ENCODE measurements at places on chromosomes 16 and 17.

DNA sequence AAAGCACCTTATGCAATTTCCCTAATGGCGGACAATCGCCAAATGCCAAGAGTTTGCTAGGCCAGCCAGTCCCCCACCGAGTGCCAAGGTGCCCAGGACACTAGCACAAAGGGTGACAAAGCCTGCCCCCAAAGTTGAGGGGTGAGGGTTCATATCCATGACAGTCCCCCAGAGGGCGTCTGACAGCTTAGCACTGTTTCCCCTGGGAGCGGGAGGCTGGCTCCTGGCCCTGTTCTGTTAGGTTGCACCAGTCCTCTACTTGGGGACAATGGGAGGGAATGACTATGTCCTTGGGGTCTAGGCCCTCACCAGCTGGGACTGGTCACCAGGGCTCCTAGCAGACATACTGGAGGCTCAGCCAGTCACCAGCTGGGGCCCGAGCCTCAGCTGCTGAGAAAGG, 66.9 kb downstream of the MYO18A start:
- no peak for DNase-seq

DNA sequence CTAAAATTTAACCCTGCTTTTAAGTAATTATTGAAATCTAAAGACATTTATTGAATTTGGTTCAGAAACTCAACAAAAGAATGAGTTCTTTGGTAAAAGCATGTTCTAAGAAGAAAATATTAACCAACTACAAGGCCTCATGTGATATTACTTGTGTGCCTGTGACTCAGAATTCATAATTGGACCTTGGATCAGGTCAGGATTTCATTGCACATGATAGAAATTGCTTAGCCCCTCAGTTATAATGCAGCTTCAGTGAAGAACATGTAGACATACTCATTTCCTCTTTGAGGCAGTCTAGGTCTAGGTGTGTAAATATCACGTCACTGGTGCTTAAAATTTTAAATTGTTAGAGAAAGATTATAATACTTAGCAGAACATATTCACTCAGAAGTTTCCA, 410.0 kb upstream of the SOX9 start:
- DNase-seq: no peak

- no peak for DNase-seq
Measured at GRCh38 chr16:72241930-72242329, 70.0 kb upstream of the PMFBP1 start.

GRCh38 chr16:1178295-1178910, 25.5 kb downstream of the CACNA1H start:
- DNase-seq: no peak

- DNase-seq: no peak
Measured at GRCh38 chr17:34651402-34651811, 72.0 kb downstream of the TMEM132E start.

DNA sequence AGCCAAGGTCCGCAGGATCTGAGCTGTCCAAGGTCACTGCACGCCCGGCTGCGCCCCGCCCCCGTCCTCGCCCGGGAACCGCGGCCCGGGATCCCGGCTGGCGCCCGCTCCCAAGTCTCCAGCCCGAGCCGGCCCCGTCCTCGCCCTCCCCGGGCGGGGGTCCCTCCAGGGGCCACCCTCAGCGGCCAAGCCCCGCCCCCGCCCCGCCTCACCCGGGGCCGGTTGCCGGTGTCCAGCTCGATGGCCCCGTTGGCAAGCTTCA, 216 bp downstream of the VPS9D1 start:
- no peak for DNase-seq

- no peak for DNase-seq
Measured at GRCh38 chr16:67943619-67944504, at the start of gene LCAT. Gene LCAT (minus strand): TSS chr16:67944120. CDS start chr16:67944101, 19 bp downstream.

GRCh38 chr16:82082543-82083244, 47.6 kb downstream of the HSD17B2 start:
- DNase-seq: no peak

GRCh38 chr17:36602030-36602748, 806 bp downstream of the MRM1 start:
- no peak for DNase-seq

DNA sequence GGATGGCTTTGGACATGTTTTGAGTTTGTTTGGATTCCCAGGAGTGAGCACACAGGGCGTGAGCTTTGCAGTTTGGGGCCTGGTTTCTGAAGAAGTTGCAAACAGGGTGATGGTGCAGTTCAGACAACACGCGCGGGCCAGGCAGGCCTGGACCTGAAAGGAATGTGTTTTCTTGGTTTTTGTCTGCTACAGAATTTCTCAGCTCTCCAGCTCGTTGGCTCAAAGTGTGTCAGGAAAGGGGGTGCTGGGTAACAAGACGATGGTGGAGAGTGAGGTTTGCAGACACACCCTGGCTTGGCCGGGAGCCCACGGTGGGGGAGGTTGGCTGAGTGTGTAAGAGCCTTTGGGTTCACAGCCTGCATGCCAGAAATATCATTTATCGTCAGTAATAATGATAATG, 82.3 kb downstream of the CMIP start:
- DNase-seq: no peak

GRCh38 chr16:77299395-77299794, 100.2 kb downstream of the SYCE1L start:
- no peak for DNase-seq

DNA sequence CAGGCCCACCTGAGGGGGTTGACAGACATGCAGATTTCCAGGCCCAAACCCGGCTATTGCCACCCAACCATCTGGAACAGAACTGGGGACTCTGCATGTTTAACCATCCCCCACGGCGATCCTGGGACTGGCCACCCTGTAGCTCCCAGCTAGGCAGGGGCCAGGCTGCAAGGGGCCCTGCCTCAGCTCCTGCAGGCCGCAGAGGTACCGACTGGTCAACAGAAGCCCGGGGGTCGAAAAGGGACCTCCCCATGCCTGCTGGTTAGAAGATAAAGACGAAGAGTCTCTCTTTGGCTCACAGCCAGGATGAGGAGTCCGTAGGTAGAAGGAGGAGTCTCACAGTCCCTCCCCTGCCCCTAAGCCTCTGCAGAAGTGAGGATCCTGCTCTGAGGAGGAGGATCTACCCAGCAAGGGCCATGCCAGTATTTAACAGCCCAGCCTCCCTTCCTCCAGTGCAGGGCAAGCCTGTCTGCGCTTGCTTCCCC, 223.4 kb upstream of the TNRC6C start:
- DNase-seq: no peak

DNA sequence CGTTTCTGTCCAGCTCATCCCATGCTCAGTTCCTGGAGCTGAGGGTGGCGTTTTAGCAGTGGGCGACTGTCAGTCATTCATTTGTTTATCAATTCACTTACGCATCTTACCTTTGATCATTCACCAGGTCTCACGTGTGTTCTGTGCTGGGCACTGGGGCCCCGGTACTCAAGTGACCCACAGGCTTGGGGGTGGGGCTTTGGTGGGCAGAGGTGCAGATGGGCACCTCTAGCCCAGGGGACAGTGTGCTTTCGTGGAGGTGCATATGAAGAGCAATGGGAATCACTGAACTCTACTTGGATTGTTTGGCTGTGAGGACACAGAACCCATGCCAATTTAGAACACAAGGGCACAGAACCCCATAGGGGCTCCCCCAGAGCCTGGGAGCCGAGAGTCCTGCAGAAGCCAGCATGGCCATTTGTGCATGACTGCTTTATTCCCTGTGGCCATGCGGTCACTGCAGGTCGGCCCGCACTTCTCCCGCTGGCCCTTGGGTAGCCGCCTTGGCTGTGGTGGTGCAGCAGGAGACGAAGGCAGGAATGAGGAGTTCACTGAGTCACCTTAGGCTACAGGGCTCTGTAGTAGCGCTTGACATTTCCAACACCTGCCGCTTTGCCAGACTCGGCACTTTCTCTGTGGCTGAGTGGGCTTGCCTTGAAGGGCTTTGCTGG, 144.6 kb downstream of the SNX29 start:
- no peak for DNase-seq

- no peak for DNase-seq
Measured at GRCh38 chr16:57485091-57485915, 990 bp downstream of the DOK4 start.

DNA sequence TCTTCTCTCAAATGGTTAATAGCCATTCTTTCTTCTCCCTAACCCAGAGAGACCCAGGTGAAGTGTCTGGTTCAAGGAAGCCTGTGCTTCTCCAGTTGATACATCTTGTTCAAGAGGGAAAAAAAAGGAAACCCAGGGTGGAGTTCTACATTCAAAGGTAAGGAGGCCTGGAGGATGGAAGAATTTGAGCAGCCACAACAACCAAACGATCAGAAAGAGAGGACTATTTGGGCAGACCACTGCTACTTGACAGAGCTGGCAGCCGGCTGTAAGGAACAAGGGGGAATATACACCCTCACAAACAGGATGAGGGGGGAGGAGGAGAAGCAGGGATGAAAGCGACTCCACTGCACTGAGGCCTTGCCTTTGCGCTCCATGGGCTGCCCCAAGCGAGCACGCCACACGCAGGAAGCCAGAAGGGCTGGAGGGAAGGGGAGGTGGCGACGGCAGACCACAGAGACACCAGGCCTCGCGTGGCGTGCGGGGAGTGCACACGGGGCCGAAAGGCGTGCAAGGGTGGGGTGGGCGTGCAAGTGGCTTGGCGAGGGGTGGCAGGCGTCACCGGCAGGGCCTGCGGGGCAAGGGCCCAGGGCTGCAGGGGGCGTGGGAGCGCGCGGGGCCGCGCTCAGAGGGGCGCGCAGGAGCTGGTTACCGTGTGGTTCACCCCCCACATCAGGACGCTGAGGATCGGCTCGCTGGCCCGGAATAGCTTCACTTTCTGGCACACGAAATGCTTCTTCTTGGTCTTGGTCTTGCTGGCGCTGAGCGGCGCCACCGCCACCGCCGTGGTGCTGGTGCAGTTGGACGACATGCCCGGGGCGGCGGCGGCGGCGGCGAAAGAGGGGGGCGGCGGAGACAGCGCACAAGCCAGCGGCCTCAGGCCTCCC, 499 bp downstream of the PIP4K2B start:
- peak; percentile 11 for DNase-seq

- no peak for DNase-seq
Measured at GRCh38 chr16:49596648-49597291, 223.2 kb downstream of the C16orf78 start.

DNA sequence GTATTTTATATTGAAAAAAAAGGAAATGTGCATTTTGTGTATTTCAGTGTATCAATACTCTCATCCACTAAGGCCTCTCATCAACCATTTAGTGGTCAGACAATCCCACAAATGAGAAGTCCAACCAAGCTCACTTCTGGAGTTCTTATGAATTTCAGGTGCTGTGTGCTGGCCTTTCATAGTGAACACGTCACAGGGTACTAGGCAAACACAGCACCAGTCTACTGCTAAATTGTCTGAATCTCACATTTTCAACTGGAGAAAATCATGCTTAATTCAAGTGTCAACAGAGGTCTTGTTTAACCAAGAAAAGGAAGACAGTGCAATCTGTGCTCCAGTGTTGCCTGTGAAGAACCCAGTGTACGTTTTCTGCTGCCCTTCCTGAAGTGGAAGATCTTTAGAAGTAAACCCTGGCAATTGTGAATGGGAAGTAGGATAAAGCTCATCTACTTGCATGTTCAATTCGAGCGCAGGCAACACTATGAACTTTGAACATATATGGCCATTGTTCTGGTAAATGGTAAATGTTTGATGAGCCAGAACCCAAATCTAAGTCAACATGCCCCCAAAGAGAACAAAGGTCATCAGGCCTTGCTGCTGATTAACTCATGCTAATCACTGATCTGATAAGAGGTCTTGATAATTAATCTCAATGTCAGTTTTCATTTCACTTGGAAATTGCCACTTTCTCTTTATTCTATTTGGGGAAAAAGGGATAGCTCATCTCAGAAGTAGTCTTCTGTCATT, 439.2 kb upstream of the SOX9 start:
- DNase-seq: no peak

DNA sequence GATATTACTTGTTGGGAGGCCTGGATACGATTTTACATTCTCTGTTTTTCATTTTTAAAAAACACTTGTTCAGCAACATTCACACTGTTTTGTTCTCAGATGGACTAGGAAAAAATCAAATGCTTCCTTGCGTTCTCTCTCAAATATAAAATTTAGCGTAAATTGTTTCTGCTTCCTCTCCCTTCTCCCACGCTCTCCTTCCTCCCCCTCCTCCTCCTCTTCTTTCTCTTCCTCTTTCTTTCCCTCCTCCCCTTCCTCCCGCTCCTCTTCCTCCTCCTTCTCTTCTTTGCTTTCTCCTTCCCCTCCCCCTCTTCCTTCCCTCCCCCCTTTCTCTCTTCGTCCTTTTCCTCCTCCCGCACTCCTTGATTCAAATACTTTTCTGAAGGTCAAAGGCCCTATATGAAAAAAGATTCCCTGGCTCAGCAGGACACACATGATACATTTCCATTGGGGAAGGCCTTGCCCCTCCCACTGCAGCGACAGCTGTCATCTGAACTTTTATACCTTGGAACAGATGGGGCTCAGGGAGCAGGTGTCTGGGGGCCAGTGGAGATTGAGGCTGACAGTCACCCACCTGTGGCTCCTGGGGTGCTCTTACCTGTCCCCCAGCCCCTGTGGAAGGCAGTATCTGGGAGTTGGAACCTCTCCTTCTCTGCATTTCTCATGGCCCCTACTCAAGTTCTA, 99.4 kb upstream of the SDK2 start:
- DNase-seq: no peak

DNA sequence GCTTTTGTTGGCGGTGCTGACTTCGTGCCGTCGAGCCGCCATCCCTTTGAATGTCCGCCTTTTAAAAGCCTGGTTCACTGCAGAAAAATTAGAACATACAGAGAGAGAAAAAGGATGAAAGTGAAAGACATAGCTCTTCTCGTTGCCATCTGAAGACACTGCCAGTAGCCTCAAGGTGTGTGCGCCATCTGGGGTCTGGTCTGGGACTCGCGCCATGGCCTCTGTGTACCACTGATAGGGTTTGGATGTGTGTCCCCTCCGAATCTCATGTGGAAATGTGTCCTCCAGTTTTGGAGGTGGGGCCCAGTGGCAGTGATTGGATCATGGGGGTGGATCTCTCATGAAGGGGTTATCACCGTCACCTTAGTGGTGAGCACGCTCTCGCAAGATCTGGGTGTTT, 15.5 kb downstream of the GSE1 start:
- no peak for DNase-seq

DNA sequence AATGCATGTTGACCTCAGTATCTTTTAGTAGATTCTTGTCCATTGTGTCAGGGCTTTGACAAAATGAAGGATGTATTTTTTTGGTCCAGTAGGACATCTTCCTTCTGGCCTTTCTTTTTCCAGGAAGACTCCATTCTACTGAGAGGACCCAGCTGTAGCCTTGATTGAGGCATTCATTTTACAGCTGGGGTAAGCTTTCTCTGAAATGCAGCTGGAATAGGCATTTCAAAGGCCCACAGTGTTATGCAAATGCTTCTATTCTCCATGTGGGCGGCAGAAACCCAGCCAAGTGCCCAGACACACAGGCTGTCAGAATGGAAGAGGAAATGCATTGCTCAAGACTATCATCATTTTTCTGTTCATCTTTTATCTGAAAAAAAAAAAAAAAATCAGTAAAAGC, 629.0 kb upstream of the CDH8 start:
- DNase-seq: no peak

DNA sequence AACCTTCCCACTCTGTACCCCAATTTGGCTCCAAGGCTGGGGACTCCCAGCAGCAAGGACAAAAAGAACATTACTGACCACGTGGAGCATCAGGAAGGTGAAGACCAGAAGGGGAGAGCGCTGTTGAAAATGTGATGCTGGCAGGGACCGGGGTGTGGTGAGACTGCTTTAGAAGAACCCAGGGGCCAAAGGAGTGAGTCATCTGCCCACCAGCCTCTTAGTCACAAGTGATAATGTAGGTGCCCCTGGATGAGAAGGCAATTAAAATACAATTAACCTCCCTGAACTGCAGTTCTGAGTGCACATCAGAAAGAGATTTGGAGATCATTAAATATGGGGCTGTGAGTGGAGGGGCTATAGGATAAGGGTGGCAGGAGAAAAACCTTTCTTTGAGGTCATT, 366.6 kb upstream of the CCL2 start:
- DNase-seq: no peak
